ENCODE measurements at places on chromosomes 7 and 10. TPM values are rescaled to one million over a fixed set of nuclear protein-coding genes. Genes with fewer than 3 reads are reported as not detected.

- H3K4me1 ChIP-seq: no peaks in the 10 kb centered on the region
- no peak overlapping the region for H3K27ac ChIP-seq
- H3K27me3 ChIP-seq: no peaks in the 10 kb centered on the region
- no peak overlapping the region for H3K4me3 ChIP-seq
Observed at GRCh38 chr7:94660006-94660405, 4.1 kb upstream of the SGCE start.

- H3K27ac ChIP-seq: no peak overlapping the region
- peaks cover 2% of the 10 kb centered on the region for H3K4me1 ChIP-seq
- no peaks in the 10 kb centered on the region for H3K27me3 ChIP-seq
- DNase-seq: no peak
- H3K4me3 ChIP-seq: no peak overlapping the region
Observed at GRCh38 chr7:1290026-1290678, 57.5 kb downstream of the UNCX start.

GRCh38 chr10:110842326-110842904 lies 29.3 kb upstream of the PDCD4 start:
- no peak for DNase-seq
- peaks cover 24% of the 10 kb centered on the region for H3K4me1 ChIP-seq
- no peak overlapping the region for H3K27ac ChIP-seq
- H3K27me3 ChIP-seq: no peaks in the 10 kb centered on the region

DNA sequence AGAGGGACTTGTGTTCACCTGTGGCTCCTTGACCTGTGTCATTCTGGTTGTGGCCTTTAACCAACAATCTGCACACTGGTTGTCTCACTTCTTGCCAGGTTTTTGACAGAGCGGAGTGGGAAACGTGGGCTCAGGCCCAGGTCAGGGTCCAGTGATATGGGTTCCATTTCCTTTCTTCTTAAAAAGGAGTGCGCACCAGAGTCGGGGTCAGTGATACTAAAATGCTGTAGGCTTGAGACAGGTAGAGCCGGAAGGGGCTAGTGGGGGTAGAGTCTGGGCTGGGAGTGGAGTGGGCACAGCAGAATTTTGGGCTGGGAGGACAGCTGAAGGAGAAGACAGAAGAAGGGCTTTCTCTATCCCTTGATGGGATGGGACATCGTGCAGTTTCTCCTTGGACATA lies 61.2 kb downstream of the SH2D4B start:
- H3K27me3 ChIP-seq: no peaks in the 10 kb centered on the region
- H3K4me3 ChIP-seq: no peak overlapping the region
- H3K4me1 ChIP-seq: no peaks in the 10 kb centered on the region
- DNase-seq: no peak
- no peak overlapping the region for H3K27ac ChIP-seq
- no peaks in the 10 kb centered on the region for H3K36me3 ChIP-seq

- H3K4me1 ChIP-seq: no peaks in the 10 kb centered on the region
- H3K4me3 ChIP-seq: no peak overlapping the region
- H3K27me3 ChIP-seq: no peaks in the 10 kb centered on the region
Observed at GRCh38 chr10:133067149-133068105, 20.3 kb upstream of the ADGRA1 start.

DNA sequence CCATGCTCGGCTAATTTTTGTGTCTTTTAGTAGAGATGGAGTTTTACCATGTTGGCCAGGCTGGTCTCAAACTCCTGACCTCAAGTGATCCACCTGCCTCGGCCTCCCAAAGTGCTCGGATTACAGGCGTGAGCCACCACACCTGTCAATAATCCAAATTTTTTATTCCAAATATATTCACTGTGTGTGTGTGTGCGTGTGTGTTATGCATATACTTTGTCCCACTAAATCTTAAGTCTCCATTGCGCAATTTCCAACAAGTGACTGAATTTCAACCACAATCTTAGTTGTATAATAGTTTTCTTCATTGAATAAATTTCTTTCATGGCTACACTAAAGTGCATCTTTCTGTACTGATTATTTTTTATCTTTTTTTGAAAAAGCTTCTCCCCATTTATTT lies 2.7 kb downstream of the KRIT1 start:
- no peaks in the 10 kb centered on the region for H3K27me3 ChIP-seq
- H3K4me3 ChIP-seq: no peak overlapping the region
- peaks cover 2% of the 10 kb centered on the region for H3K4me1 ChIP-seq
- DNase-seq: no peak

- no peak for DNase-seq
- no peaks in the 10 kb centered on the region for H3K27me3 ChIP-seq
- H3K4me3 ChIP-seq: no peak overlapping the region
- no peaks in the 10 kb centered on the region for H3K4me1 ChIP-seq
- H3K36me3 ChIP-seq: no peaks in the 10 kb centered on the region
- H3K27ac ChIP-seq: no peak overlapping the region
Observed at GRCh38 chr7:149637911-149638565, 135.3 kb downstream of the ZNF467 start.

GRCh38 chr10:95691281-95691680 lies 2.4 kb downstream of the TCTN3 start:
- H3K4me1 ChIP-seq: no peaks in the 10 kb centered on the region
- no peak for DNase-seq
- H3K36me3 ChIP-seq: no peaks in the 10 kb centered on the region

DNA sequence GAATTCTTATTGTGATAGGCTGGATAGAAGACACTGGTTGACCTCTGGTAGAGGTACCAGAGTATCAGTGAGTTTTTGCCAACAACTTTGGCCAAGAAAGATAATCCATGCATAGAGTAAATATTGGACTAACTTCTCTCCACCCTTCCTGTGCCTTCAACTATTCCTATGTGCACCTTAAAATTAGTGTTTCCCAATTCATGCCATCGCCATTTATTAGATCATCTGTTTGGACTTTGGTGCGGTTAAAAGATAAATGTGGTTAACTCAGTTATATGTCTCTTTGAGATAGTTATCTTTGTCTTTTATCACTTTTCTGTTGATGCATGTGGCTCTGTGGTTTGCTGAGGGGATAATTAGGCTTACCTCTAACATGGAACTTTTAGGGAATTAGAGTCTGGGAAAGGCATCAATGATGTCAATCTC lies 4.6 kb downstream of the PAPSS2 start:
- no peak for DNase-seq
- no peak overlapping the region for H3K4me3 ChIP-seq
- H3K27me3 ChIP-seq: no peaks in the 10 kb centered on the region
- H3K36me3 ChIP-seq: no peaks in the 10 kb centered on the region
- H3K4me1 ChIP-seq: peaks cover 9% of the 10 kb centered on the region

- H3K27me3 ChIP-seq: no peaks in the 10 kb centered on the region
- H3K4me3 ChIP-seq: peak overlapping the region; percentile 26
- H3K4me1 ChIP-seq: no peaks in the 10 kb centered on the region
- DNase-seq: no peak
- peak overlapping the region; percentile 49 for H3K27ac ChIP-seq
Observed at GRCh38 chr7:23247046-23247602, 549 bp downstream of the GPNMB start.

- no peaks in the 10 kb centered on the region for H3K27me3 ChIP-seq
- DNase-seq: no peak
- no peak overlapping the region for H3K4me3 ChIP-seq
- no peaks in the 10 kb centered on the region for H3K4me1 ChIP-seq
- H3K36me3 ChIP-seq: no peaks in the 10 kb centered on the region
Observed at GRCh38 chr10:1603181-1603580, 134.1 kb downstream of the ADARB2 start.

OR13A1 gene
- total RNA-seq: not detected

CPN1 gene
- total RNA-seq: not detected

DRGX gene
- total RNA-seq: not detected

CYP3A7 gene
- total RNA-seq: 0.36 TPM

FAM241B gene
- 1.6 TPM for total RNA-seq

ASZ1 gene
- total RNA-seq: not detected

NPC1L1 gene
- total RNA-seq: 0.24 TPM

CDHR1 gene
- 0.08 TPM for total RNA-seq

GIMAP1 gene
- total RNA-seq: 1.4 TPM

ADCYAP1R1 gene
- total RNA-seq: 0.96 TPM

EIF4EBP2 gene
- total RNA-seq: 85.4 TPM

EGR2 gene
- 2.7 TPM for total RNA-seq

SLIT1 gene
- 0.62 TPM for total RNA-seq

FZD1 gene
- 11.8 TPM for total RNA-seq

ERV3-1 gene
- total RNA-seq: 11.4 TPM
